ENCODE measurements at places on chromosomes 11 and 22.

DNA sequence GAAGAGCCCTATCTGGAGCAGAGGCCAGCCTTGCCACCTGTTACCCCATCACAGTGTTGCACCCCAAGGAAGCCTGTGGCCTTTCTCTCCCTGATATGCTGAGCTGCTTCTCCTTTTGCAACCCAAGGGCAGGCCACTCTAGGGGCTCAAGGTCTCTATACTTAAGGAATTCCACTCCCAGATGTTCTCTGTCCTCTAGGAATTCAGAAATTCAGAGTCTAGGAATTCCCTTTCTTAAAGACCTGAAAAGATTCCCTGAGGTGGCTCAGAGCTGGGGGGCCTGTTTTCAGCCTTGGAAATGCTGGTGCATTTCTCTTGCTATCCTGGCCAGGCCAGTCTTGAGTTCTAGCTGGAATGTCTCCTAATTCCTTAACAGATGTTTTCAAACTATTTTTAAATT is 68.0 kb upstream of the OLFML1 start:
- DNase-seq: no peak

DNA sequence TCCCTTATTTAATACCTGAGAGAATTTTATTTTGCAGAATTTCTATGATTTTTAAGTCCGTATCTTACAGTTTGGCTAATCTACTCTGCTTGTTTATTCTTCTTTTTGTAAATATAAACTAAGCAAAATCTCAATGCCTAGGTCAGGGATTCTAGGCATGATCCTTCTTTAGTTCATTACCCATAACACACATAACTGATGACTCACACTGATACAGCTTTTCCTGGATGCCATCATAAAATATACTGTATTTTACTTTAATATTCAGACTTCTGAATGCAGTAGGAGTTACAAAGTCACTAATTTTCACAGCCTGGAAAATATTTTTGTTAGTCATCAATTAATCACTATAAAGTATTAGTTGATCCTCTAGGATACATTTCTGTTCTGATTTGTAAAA is 898.2 kb upstream of the RAG2 start:
- DNase-seq: no peak

DNA sequence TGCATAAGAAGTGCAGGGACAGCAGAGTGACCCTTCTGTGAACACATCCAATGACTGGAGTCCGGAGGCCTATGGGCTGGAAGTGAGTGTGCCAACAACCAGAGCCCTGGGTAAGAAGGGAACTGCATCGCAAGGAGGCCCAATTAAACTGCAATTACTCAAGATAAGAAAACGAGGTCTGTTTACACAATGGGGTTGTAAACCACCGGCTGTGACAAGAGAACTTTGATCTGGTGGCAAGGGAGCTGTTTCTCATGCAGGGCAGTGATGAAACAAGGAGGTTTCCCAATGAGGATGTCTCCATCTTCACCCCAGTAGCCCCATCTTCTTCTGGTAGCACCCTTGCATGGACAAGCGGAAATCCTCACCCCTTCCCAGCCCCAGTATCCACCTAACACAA is 21.5 kb downstream of the ETS1 start:
- DNase-seq: no peak

DNA sequence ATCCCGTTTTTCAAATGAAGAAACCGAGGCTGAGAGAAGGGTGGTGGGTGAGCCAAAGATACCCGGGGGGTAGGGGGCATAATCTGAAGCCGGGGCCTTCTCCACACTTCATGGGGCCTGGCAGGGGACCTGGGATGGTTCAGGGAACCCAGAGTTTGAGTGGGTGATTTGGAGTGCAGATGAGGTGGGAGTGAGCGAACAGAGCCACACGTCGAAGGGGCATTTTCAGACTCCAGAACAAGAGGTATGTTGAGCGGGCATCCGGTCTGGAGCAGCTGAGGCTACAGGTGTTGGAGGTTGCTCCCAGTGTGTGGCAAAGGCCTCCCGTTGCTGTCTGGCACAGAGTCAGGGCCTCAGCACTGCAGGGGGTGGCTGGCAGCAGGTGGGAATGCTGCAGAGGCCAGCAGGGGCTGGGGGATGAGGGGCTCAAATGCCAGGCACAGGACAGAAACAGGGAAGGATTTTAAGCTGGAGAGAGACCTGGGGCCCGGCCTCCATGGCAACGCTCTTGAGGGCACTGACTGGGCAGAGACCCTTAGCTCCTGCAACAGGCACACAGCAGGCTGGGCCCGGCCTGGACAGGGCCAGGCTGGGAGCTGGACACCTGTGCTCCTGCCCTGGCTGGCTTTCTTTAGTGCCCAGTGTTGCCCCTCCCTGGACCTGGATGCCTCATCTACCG is 46.2 kb downstream of the WNT11 start:
- DNase-seq: no peak

GRCh38 chr11:65152122-65152521 is 17.8 kb upstream of the SYVN1 start:
- DNase-seq: no peak

DNA sequence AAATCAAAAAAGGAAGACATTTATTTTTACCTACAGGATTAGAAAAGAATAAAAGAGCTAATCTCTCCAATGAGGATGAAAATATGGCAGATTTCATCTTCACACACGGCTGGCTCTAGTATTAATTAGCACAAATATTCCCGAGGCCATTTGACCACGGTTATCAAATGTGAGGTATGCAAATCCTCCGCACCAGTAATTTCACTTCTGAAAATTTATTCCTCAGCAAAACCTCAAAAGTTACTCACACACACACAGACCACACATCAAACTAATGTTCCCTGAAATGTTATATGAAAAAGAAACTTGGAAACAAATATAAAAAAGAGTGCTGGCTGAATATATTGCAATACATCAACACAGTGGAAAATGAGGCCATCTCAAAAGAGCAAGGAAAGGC is 32.8 kb downstream of the CELSR1 start:
- DNase-seq: no peak

DNA sequence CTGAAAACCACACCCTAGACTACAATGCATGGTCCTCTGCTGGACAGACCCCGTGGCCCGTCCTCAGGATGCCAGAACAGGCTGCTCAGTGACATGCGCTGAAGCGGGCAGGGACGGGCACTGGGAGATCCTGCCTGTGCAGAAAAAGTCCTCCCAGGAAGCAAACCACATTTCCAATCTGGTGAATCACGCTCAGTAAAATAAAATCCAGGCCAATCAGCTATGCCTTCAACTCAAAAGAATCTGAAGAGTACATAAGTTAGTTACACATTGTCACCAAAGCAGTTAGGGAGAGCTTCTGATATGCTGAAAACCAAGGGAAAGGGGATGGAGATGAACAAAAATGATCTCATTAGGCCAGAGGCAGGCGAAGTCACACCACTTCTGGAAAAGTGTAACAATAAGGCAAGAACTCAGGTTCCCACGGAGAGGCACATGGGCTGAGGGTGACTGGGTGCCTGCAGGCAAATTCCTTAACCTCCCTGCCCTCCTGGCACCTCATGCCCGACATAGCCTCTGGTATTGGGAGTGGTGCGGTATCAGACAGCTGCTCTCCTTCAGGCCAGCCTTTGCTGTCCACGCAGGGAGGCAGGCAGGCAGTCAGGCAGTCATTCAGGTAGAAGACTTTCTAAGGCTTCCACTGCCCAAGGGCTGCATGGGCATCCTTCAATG is 66.4 kb downstream of the APOL5 start:
- DNase-seq: no peak

- DNase-seq: no peak
These were observed 36.2 kb downstream of the SBF1 start for GRCh38 chr22:50438305-50439275.

GRCh38 chr11:83693306-83693992 is 407.3 kb upstream of the CCDC90B start:
- DNase-seq: no peak

GRCh38 chr11:23727387-23727786 is 769.5 kb upstream of the LUZP2 start:
- no peak for DNase-seq

- no peak for DNase-seq
These were observed 43.7 kb downstream of the ZBTB16 start for GRCh38 chr11:114102993-114103896.

- no peak for DNase-seq
These were observed 11.2 kb downstream of the MCAM start for GRCh38 chr11:119305556-119306372.

DNA sequence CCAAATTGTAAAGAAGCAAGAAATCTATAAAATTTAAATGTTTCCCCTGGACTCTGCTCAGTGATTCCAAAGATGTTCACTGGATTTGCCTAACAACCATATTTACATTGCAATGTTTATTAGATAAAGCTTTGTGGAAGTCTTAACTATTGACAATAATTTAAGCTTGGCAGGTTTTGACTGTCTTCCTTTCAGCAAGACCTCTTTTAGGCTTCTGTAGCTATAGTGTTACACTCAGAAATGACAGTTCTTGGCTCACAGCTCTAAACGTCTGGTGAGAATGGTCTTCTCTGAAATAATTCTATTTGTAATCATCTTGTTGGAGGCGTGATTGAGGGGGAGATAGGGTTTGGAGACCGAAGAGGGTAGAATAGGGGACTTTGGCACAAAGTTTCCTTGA is 44.8 kb upstream of the CRTAM start:
- no peak for DNase-seq

GRCh38 chr11:86624366-86624765 is 48.0 kb downstream of the ME3 start:
- no peak for DNase-seq

GRCh38 chr22:49015993-49016908 is 811.4 kb downstream of the BRD1 start:
- DNase-seq: no peak

DNA sequence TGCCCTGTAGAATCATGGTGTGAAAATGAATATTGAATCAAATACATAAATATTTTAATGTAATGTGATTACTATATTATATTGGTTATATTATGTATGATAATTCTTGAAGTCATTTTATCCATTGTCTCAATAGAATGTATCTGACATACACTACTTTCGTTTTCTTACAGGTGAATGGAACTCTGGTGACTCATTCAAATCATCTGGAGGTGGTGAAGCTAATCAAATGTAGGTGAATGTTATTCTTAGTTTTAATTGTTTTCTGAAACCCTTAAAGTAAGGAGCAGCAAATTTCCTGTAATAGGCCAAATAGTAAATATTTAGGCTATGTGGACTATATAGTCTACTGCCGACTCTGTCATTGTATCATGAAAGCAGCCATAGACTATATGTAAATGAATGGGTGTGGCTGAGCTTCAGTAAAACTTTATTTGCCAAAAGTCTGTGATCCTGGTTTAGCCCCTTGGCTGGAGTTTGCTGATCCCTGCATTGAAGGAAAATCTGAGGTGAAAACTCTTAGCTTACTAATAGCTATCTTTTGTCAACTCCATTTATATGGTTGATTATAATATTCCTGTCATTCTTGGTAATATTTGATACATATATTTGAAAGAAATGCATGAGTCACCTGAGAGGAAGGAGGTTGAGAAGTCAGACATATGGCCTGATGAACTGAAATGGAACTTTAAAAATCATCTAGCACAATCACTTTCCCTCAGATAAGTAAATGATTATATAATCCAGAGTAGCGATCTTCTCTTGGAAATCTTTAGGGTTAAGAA is 87.2 kb upstream of the GRIK4 start:
- DNase-seq: no peak

DNA sequence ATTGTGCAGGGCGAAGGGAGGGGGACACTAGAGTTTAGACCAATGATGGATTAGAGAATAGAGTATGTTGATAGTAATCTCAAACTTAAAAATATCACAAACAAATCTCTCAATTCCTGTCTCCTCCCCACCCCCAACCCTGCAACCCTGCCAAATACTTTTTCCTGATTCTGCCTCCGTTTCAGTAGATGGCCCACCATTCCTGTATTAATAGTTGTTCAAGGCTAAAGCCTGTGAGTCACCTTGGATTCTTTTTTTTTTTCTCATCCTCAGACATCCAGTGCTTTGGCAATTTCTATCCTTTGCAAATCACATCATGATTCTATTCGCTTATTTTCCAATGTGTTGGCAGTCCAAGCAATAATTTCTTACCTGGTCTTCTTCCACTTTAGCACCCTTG is 207.9 kb downstream of the DYNC2H1 start:
- no peak for DNase-seq

DNA sequence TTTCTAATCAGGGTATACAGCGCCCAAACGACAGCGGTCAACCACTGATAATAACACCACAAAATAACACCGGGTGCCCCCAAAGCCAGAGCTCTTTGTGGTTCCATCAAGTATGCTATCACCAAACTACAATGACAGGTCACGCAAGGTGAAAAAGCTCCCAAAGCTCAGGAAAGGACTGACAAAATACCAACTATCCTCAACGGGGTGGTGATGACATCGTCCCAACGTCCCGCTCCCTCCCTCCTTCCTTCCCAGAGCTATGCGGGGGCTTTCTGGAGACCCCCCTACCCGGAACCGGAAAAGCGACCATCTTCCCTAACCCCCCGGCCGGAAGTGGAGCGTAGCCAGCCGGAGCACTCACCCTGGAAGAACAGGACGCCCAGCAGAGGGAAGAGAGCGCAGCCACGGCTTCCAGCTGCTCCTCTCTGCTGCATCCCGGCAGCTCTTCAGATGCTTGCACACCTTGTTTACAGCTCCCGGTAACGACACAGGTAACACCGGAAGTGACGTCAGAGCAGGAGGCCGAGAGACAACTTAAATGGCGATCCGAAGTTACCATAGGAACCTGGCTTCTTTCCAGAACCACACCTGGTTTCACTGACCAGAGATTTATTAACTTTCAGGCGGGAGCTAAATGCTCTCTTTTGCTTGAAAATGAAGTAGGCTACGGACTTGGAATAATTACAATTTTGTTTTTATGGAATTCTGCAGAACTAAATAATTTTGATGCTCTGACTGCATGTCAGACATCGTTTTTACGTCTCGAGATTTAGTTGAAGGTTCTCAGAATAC is at the start of gene MPZL3:
MPZL3 (minus strand) TSS at position 508 of the 795 bp plus-strand sequence; CDS start at position 437, 71 bp downstream.
- DNase-seq: peak; percentile 94

DNA sequence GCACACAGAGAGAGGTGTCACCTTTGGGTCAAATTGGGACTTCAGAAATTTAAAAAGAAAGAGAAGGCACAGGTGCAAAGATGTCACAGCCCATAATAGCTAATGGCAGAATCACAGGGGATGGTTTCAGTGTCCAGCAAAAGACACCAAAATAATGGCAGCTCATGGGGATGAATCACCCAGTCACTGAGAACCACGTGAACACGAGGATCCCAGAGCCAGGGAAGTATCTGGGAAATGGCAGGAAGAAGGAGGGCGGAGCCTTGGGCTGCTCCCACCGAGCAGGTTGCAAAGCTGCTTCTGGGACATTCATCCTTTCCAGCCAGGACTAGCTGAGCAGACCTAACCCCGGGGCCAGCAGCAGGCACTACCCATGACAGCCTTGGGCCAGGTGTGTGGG is 45.6 kb downstream of the TRMU start:
- DNase-seq: no peak

DNA sequence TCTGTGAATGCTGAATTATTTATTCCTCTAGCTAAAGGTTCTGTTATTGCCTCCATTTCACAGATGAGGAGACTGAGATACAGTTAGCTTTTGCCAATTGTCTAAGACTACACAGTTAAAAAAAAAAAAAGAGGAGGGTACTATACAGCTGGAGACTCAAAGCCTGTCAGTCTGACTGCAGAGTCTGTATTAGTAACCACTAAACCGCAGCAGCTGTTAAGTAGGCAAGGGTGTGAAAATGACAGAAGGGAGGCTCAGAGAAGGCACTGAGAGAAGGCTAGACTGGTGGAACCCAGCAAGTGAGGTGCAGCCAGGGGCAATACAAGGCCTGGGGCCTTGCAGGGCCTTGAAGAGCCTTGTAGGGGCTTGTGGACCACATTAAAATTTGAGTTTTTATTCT is 181.2 kb downstream of the CSNK2A3 start:
- DNase-seq: no peak
